ENCODE measurements at places on chromosomes 7 and 10.

- no peak for DNase-seq
Measured at GRCh38 chr10:101775273-101776160, at the start of gene FGF8. Gene FGF8 (minus strand): TSS chr10:101776114. CDS start chr10:101775900, 214 bp downstream.

DNA sequence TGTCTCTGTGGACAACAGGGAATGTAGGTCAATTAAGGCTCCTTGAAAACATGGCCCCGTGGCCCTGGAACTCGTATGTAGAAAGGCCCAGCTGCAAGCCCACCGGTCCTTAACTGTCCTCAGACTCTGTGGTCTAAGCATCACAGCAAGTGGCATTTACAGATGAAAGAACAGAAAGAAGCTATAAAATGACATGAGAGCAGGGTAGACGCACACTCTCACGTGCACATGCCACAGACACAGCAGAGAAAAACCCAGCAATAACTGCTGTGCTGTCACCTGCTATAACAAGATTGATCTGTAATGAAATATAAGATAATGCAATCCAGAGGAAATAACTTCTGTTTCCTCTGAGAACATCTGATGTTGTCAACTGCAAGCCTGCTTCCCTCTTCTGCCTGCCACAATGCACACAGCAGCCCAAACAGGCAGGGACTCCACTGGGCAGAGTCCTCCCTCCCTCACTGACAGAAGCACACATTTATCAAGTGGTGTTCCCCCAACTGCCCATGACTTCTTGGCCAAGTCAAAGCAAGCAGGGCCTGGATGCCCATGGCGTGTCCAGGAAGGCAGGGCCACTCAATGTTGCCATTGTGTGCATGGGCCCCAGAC is 63.9 kb downstream of the GFRA1 start:
- DNase-seq: no peak

GRCh38 chr7:40551685-40552576 is 417.1 kb downstream of the SUGCT start:
- DNase-seq: peak; percentile 47

DNA sequence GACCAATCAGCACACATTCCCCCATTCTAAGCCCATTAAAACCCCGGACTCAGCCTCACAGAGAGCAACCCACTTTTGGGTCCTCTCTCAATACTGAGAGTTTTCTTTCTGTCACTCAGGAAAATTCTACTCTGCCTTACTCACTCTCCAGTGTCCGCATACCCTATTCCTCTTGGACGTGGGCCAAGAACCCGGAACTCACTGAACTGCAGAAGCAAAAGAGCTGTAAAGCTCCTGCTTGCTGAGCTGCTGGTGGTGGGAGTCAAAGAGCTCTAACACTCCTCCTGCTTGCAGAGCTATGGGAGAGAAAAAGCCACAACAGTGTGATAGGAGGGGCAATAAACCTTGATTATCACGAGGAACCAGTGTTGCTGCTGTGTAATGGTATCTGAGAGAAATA is 386.9 kb downstream of the POM121L12 start:
- DNase-seq: no peak

GRCh38 chr7:159017741-159018140 is 126.9 kb downstream of the VIPR2 start:
- DNase-seq: no peak

DNA sequence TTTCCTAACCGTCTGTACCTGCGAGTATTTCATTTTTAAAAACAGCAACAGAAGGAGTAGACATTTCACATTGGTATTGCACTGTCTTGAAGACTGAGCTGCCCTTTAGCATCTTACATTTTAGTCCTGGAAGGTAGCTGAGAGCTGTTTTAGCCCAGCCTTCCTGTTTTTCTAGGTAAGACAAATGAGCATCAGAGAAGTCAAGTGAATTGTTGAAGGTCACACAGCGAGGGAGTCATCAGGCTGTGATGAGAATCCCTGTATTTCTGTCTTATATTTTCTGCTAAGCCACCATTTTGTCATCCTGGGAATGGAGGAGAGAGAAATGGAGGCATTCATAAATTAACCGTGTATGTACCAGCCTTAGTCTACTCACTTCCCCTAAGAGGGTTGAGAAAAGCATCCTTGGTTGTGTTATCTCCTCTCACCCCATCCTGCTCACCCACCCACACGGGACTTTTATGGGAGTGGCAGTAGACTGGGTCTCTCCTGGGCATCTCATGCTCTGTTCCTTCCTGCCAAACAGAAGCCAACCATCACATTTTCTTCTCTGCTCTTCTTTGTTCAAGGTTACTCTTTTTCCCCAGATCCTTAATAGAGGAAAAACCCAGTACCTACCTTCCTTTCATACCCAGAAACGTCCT is 8.5 kb downstream of the RBM20 start:
- no peak for DNase-seq

DNA sequence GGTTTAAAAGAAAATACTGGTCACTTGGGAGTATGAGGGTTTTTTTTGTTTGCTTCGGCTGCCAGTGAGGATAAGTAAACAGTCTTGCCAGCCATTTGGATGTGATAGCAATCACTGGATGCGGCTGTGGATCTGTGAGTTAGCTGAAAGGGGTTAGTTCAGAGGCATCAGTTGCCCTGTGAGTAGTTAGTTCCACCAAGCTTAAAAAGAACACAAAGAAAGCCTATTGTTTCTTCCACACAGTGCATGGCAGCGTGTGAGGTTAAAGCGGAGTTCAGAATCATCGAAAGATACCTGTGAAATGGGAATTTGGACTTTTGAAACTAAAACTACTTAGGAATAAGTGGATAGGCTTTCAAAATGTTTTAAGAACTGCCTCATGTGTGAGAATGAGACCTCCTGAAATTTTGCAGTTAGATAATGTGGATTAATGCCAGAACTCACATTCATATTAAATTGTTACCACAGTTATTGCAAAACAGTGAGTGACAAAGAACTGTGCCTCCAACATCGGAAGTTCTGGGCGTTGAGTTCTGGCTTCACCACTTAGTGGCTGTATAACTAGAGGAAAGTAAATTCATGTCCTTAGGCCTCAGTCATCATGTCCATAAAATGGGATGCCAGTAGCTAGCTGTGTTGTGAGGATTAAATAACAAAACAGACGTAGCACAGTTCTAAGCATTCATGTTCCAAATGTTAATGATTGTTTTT is 31.3 kb downstream of the KIAA1217 start:
- DNase-seq: peak; percentile 21

GRCh38 chr7:90538405-90538804 is 57.7 kb upstream of the CDK14 start:
- no peak for DNase-seq

DNA sequence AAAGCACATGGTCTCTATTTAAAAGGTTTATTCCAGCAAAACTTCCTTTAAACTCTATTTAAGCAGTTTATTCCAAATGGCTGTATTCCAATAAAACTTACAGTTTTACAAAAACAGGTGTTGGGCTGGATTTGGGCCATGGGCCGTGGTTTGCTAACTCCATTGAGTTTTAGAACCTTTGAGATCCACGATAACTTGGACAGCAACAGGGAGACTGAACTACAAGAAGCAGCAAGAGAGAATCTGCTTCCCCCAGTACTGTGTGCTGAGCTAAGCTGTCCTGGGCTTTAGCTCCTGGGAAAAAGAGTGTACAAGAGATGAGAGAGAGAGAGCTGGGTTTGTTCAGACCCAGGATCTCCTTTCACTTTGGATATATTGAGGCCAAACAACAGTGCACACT is 204.0 kb upstream of the CELF2 start:
- no peak for DNase-seq

DNA sequence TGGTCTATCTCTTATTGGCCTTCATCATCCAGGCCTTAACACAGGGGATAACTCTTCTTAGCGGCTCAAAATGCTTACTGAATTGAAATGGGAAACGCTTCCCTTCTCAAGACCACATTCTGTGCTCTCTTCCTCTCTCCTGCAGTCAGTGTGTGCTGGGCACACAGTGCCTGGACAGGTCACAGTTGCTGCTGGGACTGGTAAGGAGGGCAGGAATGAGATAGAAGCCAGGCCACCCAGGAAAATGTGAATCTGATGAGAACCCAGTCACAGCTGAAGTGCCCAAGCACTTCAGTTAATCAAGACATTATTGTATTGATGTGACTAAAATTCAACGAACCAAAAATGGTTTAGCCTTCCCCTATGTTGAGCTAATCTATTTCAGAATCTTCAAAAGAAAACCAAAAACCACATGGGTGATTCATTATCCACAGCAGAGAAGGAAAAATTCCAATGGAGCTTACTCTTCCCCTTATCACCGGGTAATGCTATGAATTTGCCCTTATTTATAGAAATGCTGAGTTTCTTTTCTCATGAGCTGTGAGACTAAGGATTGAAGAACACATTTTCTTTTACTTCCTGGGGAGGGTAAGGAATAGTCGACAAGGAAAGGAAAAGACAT is 41.2 kb upstream of the PLPP4 start:
- DNase-seq: peak; percentile 80

- no peak for DNase-seq
Measured at GRCh38 chr10:98422182-98422581, 7.2 kb upstream of the PYROXD2 start.

- DNase-seq: no peak
Measured at GRCh38 chr10:32253276-32253675, 93.7 kb downstream of the EPC1 start.

- no peak for DNase-seq
Measured at GRCh38 chr7:16773326-16773725, 19.8 kb downstream of the TSPAN13 start.

DNA sequence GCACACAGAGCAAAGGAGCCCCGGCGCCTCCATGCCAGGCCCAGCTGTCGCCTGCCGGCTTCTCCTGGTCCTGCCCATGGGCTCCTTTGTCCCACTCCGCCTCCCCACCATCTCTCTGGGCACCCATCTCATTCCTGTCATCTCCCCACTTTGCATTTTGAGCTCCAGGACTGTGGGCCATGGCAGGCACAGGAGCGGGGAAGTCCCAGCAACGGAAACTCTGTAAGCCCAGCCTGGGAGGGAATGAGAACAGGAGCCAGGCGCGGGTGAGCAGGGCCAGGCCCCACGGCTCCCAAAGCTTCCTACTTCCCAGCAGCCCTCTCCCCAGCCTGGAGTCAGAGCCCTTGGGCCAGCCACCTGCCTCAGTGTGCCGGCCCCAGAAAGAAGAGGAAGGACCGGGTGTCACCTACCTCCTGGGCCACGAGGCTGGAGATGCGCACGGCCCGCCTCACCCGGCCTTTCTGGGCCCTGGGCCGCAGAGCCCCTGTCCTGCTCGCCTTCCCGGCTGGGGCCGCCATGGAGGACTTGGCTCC is 23.1 kb downstream of the KCNH2 start:
- DNase-seq: no peak

DNA sequence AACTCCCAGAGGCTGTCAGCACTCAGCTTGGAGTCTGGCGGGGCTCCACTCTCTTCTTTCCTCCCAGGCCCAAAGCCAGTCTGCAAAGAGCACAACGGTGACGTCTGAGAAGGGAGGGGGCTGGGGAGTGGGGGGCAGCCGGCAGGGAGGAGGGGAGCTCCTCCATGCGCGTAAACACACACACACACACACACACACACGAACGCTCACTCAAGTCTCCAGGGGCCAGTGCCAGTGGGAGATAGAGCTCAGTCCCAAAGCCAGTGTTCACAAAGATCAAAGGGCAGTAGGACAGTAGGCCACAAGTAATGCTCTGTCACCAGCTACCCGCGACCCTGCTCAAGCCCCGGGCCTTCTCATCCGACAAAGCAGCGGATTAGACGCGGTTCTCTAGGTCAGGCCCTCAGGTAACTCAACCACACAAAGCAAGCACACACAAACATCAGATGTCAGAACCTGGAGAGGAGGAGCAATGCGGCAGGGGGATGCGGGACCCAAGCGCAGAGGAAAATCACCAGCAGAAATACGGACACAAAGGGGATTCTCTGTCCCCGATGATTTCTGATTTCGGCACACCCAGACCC is 19.9 kb downstream of the TCAF1 start:
- no peak for DNase-seq

DNA sequence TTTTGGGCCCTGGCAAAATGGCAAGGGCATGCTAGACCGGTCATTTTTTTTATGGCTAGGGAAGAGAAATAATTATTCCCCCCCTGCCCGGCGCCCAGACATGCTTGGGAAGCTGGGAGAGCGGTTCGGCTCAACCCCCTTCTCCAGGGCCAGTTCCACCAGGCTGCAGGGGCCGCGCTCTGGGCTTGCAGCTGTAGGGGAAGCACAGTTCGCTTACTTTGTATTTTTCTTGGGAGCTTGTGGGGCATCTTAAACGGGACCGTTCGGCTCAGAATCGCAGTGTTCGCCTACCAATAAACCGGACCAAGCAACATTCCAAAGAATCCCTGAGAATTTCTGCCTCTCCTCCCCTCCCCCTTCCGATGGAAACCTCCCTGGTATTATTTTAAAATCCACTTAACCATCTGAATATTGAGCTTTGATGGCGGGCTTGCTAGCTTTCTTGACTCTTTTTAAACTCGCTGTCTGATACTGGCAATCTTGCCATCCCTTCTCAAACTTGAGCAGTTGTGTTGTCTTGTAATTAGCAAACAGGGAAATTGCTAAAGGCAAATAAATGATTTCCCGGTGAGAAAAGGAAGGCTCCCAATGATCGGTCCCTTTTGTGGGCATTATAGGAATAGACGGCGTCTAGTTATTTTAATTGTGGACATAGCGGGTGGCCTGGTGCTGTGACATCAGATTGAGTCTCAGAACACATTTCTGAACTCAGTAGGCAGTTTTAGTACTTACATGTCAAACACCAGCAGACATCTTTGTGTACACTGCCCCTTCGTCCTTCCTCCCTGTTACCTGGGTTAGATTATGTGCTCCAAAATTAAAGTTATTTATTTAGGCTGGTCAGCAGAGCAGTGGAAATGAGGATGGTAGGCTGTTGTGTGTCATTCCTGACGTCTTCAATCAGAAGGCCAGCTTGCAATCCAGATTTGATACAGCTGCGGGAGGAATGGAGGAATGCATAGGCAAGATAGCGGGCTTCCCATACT is 3.4 kb downstream of the TCF7L2 start:
- no peak for DNase-seq

- no peak for DNase-seq
Measured at GRCh38 chr7:101363196-101363733, 590 bp downstream of the COL26A1 start.

DNA sequence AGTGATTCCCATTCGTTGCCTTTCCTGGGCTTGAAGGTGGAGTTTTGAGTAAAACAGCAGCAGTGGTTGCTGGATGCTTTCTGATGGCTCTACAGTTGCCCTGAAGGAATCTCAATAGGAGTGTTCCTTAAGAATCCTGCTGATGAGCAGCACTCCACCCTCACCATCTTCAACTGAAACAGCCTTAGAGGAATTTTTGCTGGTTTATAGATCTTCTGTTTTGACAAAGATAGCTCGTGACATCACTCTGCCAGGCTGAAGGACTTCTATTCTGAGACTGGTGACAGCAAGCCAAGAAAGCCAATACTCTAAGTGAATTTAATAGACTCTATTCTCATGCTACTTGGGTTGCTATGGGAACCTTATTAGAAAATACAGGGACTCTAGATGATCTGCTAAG is 1014.7 kb downstream of the NRG3 start:
- DNase-seq: no peak

DNA sequence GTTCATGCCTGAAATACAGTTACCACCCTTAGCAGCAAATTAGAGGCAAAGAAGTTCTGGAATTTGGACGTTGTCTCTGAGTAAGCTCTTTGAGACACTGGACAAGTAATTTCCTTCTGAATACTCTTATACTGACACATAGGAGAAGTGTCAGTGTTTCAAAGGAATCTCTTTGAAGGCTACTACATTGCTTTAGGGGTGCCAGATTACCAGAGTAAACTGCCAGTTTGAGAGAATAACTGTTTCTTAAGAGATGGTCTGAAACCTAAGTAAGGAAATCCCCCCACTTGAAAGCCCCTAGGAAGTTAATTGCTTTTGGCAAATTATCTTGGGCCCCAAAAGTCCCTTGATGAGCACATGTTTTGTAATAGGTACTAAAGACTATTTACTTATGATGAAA is 3.4 kb downstream of the FAS start:
- no peak for DNase-seq

All from fibroblast of skin of left biceps (primary cell).